Sciatic nerve (tissue), 2 donors: ENCODE measurements at places on chromosomes 2 and 18.

DNA sequence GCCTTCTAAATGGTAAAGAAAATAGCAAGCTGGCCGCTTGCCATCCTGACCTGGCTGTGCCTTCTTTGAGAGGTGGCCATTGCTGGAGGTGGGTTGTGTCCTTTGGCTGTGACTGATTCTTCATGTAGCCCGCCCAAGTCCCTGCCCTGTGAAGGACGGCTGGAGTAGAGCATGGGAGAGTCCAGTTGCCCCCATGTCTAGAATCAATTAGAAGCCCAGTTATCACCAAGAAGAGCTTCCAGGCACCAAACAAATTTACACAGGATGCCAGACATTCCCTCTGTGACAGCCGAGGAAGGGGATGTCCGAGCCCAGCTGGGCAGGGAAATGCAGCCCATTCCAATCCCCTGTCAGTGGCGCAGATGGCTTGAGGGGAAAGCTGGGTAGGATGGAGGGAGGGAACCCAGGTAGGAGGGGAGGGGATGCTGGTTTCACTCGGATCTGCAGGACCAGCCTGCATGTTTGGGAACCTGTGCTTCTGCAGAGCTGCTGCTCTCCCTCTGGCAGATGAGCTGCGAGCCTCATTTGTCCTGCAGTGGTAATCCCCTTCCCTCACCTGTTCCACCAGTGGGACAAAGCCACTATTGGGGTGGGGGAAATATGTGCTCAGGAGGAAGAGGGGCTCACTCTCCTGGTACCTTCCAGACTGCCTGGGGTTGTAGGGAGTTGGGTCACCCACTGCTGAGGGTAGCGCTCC lies 25.7 kb upstream of the ASB18 start:
- no peak for DNase-seq

- DNase-seq = no peak
Measured at GRCh38 chr2:146506851-146507250, 1338.0 kb upstream of the ACVR2A start.

DNA sequence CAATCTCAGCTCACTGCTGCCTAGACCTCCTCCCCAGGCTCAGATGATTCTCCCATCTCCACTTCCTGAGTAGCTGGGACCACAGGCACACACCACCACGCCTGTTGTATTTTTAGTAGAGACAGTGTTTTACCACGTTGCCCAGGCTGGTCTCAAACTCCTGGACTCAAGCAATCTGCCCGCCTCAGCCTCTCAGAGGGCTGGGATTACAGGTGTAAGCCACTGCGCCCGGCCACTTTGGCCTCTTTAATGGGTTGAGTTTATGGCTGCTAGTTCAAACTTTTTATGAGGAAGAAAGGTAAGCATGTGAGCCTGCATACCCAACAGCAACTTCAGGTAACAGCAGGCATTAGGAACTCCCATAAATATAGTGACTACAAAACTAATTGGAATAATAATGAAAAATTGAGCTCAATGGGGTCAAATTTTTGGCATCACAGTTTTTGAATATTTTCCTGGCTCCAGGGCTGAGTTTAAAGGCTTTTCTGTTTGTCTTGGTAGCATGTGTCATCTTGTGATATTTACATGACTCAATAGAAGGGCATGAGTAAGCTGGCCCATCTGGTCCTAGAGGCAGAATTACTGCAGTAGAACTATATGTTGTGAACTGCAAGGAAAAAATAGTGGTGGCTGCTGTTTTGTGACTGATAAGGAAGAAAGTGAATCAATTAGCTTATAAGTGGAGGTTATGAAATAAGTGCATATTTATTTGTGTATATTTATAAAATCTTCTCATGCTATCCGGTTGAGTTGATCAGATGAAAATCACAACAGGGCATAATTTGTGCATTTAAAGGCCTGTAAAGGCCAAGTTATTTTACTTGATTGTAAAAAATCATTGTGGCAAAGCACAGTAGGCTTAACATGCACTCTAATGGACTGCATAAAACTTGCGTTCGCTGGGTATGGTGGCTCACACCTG lies 24.8 kb downstream of the GALM start:
- no peak for DNase-seq

DNA sequence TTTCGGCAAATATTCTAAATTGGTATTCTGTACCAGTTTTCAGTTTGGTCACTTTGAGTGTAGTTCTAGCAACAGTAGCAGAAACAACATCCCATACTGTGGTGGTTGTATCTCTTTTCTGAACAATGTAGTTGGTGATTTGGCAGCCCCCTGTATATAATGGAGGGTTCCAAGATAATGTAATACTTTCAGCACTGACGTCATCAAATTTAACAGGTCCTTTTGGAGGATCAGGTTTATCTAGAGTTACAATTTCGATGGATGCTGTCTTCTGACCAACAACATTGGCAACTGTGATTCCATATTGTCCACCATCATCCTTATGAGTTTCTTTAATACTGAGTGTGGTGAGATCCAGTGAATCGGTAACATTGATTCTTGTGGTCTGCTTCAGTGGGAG lies 88.0 kb downstream of the PLEKHA3 start:
- no peak for DNase-seq

GRCh38 chr2:216857131-216857550 lies 2.7 kb downstream of the TNP1 start:
- DNase-seq = no peak

DNA sequence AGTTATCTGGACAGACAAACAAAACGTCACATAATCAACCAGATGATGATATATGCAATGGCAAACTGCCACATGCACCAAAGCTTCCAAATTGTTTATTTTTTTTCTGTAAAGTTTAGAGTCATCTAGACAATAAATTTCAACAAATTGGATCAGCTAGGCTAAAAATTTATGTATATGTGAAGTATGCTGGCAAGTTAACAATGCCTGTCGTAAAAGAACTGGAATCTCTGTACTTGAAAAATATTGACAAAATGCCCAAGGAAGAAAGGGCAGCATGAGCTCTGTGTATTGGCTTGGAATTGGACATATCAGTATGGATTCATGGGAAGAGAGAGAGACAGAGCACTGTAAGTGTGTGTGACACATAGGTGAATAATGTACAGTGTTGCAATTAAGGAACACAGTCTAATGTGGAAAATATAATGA lies 309.8 kb downstream of the ERBB4 start:
- DNase-seq = no peak

DNA sequence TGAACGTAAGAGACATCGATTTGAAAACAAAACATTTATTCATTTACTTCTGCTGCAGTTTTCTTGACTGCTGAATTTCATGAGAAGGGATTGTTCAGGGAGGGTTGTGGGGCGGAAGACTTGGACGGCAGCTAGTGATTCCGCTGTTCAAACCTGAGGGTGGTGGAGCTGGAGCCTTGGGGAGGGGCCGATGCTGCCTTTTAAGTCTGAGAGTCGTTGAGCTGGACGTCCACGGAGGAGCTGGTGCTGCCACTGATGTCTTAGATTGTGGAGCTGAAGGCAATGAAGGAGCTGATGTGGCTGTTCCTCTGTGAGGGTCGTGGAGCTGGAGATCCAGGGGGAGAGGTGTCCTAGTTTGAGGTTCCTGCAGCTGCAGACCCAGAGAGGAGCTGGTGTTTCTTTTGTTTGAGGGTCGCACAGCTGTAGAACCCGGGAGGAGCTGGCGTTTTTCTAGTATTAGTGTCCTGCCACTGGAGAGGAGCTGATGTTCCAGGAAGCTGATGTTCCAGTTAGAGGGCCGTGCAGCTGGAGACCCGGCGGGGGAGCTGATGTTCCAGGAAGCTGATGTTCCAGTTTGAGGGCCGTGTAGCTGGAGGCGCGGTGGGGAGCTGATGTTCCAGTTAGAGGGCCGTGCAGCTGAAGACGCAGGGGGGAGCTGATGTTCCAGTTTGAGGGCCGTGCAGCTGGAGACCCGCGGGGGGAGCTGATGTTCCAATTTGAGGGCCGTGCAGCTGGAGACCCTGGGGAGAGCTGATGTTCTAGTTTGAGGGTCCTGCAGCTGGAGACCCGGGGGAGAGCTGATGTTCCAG lies 150.9 kb downstream of the RTP5 start:
- peak; percentile 77 for DNase-seq

DNA sequence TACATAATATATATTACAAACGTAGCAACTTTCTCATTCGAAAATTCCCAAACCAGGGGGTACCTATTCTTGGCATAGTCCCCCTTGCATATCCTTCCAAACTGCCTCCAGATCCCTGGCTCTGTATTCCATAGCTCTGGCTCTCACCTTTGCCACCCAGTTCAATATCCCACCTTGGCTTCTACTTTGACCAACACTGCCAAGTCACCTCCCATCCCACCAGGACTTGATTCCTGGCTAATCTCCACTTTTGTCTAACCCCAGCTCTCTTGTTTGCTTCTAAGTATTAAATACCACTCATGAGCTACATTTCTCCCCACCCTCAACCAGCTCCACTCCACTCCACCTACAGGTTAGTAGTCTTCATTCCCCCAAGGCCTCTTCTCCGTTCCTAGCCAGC lies 103.2 kb upstream of the WDR75 start:
- DNase-seq = no peak

DNA sequence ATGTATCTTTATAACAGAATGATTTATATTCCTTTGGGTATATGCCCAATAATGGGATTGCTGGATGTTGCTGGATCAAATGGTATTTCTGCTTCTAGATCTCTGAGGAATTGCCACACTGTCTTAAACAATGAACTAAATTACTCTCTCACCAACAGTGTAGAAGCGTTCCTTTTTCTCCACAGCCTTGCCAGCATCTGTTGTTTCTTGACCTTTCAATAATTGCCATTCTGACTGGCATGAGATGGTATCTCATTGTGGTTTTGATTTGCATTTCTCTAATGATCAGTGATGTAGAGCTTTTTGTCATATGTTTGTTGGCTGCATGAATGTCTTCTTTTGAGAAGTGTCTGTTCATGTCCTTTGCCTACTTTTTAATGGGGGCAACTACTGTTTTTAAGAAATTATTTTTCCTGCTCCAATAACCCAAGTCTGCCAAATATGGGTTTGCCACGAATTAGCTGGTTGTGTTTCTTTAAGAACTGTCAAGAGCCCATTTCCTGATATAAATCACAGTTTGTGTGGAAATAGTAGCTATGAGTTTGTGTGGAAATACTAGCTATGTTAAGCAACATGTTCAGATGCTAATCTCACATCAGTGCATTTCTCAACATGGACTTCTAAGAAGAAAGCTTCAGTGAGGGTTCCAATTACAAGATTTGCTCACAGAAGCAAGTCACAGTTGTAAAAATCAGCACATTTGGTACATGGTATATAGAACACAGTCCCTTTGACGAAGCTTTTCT lies 259.4 kb downstream of the ANAPC1 start:
- DNase-seq = no peak

DNA sequence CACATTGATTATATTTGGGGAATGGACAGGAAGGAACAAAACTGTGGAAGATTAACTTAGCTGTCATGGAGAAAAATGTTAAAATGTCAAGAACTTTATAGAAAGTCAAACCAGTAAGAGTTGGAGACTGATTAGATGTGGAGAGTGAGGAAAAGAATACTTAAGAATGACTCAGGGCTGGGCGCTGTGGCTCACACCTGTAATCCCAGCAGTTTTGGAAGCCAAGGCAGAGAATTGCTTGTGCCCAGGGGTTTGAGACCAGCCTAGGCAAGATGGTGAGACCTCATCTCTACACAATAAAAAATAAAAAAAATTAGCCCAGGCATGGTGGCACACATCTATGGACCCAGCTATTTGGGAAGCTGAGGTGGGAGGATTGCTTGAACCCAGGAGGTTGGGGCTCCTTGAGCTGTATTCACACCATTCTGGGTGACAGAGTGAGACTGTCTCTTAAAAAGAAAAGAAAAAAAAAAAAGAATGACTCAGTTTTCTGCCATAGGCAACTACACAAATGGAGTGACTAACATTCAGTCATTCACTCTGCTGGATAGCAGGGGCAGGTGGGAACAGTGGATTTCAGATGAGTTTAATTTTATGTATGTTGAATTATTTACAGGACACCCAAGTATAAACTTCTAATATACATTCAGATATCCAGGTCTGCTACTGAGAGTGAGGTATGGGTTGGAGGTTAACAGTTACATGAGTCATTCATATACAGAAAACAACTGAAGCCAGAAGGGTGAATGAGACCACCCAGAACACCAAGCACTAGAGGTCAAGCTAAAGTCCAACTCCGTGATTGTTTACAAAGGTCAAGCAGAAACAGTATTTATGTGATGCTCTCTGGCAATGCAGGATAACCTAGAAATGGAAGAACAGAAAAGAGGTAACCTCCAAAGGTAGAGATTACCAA lies 33.9 kb downstream of the ORC2 start:
- DNase-seq = no peak
